Renal cortex interstitium (tissue), 15 donors: ENCODE measurements at places on chromosomes 13 and 19. TPM values are rescaled to one million over a fixed set of nuclear protein-coding genes. Genes with fewer than 3 reads are reported as not detected.

DNA sequence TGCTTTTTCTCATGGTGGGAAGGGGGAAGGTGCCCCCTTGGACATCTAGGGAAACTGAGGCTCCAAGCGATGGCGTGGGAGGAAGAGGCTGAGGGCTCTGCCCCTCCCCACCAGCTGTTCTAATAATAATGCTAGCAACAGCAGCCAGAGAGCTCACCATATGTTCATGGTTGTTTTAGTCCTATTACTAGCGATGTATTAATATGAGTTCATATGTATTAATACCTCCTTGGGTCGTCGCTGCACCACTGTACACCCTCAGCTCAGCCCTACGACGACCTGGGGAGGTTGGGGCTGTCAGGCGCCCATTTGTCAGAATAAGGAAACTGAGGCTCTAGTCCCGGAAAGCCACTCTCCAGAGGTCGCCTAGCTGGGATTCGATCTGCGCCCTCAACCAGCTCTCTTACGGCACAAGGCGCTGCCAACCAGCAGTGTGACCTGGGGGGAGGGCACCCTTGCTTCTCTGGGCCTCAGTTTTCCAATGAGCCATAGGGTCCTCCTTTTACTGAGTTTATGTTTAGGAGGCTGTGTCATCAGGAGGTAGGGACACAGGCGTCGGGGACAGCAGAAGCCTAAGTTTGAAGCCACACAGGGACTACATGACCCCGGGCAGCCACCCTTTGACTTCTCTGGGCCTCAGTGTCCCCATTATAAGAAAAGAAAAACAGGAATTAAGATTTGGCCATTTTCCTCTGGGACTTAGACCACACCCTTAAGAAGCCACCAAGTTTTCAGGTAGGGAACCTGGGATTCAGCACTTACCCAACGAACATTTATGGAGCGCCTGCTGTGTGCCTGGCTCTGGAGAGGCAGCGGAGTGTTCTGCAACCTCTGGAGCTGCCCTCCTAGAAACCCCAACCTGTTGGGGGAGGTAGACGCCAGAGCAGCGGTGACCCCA is 664 bp downstream of the MAST3 start:
- no peak for DNase-seq

GRCh38 chr13:106155411-106155810 is 380.1 kb downstream of the EFNB2 start:
- DNase-seq: no peak

DNA sequence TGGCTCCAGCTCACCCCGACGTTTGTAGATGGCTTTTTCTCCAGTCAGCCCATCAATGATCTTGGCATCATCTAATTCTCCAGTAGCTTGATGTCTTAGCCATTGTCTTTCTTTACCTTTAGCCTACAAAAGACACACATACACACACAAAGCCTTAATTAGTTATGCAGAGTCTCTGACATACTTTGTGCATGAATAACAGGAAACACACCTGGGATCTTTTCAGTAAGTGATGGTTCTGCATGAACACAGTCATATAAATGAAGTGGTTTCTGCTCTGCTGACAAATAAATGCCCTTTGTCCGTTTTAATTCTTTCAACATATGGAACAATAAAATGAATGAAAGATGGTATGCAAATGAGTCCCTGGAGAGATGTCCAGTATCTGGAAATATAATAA is 133.3 kb downstream of the RGCC start:
- no peak for DNase-seq

Gene ZNF497
- polyA plus RNA-seq: 5.2 TPM

Gene ACP7
- polyA plus RNA-seq: 0.20 TPM

Gene TEX29
- 0.36 TPM for polyA plus RNA-seq
